Testis (tissue), 5 donors: ENCODE measurements at places on chromosomes 3 and 15. TPM values are rescaled to one million over a fixed set of nuclear protein-coding genes. Genes with fewer than 3 reads are reported as not detected.

The ITIH3 gene
- 9.9 TPM for polyA plus RNA-seq

DNA sequence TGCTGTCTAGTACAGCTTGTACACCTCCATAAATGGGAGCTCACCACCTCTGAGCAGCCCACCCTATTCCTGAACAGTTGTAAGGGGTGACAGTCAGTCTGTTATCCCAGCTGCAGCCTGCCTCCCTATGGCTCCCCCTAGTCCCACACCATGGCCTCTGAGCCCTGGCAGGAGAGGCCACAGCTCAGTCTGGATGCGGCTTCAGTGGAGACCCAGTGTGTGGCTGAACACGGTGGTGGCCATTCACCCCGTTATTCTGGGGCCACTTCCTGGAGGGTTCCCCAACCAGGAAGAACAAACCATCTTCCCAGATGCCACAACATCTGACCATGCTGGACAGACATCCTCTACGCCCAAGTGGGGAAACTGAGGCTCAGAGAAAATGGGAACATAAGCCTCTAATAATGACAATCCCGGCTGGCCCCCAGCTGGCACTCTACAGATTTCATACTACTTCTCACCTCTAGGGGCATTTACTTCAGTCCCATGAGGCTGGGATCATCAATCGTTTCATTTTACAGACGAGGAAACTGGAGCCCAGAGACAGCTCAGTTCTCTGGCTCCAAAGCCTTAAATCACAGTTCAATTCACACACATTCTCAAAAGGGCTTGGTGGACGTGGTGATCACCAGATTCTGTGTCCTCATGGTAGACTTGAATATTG, 9.2 kb upstream of the GRIP2 start:
- no peak for DNase-seq

DNA sequence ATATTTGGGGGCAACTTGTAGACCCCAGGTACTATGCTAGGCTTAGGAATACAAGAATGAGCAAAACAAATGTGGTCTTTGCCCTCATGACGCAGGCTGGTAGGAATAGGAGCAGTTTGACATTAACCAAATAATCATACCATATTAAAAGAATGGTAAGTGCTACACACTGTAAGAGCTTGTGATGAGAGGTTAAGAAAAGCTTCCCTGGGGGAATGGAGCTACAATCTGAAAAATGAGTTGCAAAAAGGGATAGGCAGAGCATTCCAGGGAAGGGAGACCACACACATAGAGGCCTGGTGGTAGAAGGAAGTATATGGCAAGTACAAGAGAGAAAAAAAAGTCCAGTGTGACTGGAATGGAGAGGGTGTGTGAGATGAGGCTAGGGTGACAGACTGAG, 37.3 kb downstream of the TMOD3 start:
- no peak for DNase-seq

The PRICKLE2 gene
- polyA plus RNA-seq, result 5.5 TPM

The OSTN gene
- 0.16 TPM for polyA plus RNA-seq

The LRRC15 gene
- 0.75 TPM for polyA plus RNA-seq
